ENCODE measurements at places on chromosomes 12 and 14.

DNA sequence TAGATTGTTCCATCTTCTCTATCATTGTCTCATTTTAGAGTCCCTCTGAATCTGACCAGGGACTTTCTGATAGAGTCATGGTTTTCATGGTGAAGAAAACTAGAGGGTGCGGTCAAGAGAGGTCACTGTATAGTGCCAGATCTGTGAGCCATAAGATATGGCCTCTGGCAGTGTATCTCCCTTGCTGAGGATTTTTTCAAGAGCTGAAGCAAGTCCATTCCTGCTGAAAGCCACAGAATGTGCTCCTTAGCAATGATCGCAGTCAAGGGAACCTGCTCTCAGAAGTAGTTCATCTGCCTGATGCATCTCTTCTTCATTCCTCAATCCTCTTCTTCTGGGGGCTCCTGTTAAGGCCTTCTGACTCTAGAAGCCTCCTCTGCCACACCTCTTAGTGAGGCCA is 405.2 kb downstream of the EGLN3 start:
- DNase-seq = no peak

DNA sequence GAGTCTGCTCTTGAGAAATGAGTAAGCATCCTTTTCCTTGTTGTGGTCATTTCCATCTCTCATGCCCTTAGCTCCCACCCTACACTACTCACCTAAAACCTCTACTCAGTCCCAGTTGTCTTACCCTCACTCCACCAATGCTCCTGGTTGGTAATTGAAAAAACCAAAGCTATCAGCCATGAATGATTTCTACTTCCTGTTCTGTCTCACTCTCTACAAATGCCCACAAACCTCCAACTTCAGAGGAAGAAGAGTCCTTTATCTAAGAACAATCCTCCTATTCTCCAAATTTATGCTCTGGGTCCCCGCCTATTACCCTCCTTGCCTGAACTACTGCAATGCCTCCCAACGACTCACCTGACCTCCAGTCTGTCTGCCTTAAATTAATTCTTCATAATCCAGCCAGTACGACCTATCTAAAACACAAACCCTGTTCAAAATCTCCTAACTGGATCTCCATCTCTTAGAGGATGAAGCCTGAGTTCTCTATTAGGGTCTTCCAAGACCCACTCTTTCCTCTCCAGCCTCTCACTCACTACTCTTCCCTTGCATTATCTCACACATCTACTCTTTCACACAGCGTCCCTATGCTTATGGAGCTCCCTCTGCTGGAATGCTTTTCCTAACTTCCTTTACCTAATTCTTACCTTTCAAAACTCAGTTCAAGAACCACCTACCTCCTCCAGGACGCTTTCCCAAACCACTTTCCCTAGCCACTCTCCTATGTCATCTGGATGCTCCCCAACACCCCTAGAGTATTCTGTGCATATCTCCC is 2.2 kb downstream of the DHRS1 start:
- DNase-seq = no peak

- no peak for DNase-seq
These were observed 251.8 kb downstream of the APAF1 start for GRCh38 chr12:98896938-98897337.

DNA sequence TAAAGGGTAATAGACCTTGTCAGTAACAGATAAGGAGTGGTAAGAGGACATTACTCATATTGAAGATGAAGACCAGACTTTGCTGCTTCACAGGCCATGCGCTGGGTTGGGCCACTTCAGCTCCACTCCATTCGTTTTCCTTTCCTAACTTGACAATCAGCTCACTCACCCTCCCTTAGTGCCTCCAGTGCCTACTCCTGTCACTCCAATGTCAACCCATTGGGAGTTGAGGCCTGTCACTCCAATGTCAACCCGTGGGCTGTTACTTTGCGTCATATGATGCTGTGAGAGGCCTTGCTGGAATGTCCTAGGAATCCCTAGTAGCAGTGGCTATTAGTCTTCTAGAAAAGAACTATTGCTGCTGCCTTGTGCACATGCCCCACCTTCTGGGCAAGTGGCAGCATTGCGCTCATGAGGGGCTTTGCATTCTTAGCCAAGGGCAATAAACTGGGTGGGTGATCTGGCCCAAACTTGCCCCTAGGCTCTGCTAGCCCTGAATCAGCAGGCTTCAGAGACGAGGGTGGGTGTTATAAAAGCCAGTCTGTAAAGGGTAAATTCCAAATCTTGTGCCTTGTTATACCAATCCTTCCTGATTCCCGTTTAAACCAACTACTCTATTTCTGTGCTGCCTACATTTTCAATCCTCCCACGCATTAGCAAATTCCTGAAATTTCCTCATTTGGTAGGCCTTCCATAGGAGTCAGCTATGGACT is 36.1 kb downstream of the BAZ2A start:
- DNase-seq = no peak

- no peak for DNase-seq
These were observed 2.6 kb downstream of the CYP46A1 start for GRCh38 chr14:99686557-99687283.

GRCh38 chr12:44889926-44890325 is 13.8 kb upstream of the NELL2 start:
- no peak for DNase-seq

DNA sequence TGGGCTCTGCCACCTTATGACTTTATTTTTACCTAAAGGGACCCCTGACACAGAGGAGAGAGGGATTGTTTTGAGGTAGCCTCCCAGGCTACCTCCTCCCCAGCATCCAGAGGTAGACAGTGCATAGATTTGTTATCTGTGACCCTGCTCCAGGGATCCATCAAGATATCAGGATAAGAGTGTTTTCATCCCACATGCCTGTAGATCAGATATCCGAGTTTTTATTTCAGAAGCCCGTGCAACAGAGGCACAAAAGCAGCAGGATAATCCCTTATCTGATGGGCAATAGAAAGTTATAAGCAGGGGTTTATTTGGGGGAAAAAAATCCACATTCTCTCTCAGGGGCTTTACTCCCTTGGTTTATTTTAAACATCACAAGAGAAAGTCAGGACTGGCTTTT is 117.0 kb upstream of the RPH3A start:
- DNase-seq = no peak

GRCh38 chr12:114626-115211 is 48.2 kb downstream of the IQSEC3 start:
- DNase-seq = no peak

DNA sequence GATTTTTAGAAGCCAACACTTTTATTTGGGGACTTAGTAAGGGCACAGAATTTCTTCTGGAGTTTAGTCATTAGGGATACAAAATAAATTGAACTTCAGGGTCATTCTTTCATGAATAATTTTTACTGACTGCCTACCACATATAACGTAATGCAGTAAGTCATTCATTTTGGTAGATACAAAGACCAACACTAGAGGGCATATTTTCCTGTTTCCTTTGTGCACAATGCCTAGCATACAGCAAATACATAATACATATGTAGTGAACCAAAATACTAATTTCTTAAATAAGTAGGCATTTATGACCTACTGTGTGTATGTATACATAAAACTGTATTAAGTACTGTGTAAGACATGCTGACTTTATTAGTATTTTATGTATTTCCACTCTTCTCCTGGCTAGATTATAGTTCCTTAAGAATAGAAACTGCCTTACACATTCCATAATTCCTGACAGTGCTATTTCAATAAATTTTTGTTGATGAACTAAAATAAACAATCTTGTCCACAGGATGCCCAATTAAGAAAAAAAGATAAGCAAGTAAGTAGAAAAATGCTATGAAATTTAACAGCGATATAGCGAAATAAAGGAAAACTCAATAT is 47.9 kb downstream of the PPP1R12A start:
- DNase-seq = peak; percentile 21

GRCh38 chr12:123151457-123152454 is 866 bp upstream of the PITPNM2 start:
- no peak for DNase-seq

DNA sequence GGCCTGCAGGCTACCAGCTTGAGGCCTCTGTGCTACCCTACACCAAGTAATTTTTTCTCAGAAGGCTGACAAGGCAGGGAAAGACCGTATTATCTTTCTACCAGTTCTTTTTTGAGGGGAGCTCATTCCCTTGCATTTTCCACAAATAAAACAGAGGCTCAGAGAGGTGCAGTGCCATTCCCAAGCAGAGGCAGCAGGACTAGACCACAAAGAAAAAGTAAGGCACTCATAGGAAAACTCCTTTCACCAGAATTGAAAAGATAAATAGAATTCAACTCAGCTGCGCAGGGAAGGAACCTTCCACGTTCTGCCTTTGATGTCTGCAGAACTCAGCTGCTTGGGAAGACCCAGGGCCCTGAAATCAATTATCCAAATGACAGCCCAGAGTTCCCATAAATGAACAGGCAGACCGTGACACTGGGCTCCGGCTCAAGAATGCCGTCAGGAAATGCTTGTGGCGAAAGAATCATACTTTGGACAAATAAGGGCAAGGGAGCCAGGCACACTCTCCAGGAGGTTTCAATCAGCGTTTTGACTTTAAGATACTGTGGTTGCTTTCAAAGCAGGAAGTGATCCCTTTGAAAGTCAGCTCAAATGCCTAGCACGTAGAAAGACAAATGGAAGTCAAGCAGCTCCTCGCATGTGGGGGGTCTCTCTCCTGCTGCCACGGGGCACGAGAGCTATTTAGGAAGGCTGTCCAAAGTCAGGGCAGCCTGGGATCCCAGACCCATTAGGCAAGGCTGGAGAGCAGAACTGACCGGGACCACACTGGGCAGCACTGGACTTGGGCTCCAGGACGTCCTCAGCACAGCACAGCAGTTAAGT is 14.0 kb downstream of the KCTD10 start:
- no peak for DNase-seq

- no peak for DNase-seq
These were observed 234.3 kb downstream of the DACT1 start for GRCh38 chr14:58872061-58872460.
